ENCODE measurements at places on chromosomes 6 and 20. TPM values are rescaled to one million over a fixed set of nuclear protein-coding genes. Genes with fewer than 3 reads are reported as not detected.

GRCh38 chr6:152195896-152196295 lies 388.4 kb downstream of the ESR1 start:
- no peak for DNase-seq

DNA sequence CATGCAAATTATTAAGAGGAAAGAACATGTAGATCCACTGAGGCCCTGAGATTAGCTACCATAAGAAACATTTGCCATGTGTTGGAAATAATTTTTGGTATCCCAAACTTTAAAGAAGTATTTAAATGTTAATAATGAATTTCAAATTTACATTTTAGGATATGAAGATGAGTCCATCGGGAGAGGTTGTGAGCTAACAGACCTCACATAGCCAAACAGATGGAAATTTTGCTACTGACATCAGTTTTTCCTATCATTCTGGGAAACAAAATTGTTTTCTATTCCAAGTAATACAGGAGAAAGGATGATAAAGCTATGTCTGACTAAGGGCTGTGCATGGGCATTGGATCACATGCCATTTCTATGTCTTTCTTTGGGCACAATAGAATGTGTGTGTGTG lies 809.6 kb downstream of the TENT5A start:
- DNase-seq, result no peak

DNA sequence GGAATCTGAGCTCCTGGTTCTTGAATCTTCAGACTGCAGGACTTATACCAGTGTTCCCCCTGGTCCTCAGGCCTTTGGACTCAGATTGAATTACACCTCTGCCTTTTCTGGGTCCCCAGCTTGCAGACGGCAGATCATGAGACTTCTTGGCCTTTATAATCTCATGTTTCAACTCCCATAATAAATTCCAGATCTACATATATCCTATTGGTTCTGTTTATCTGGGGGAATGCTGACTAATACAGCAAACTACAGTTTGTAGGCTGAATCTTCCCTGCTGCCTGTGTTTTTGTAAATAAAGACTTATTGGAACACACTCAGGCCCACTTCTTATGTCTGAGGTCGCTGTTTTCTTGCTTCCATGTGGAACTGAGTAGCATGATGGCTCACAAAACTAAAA lies 184.7 kb downstream of the HDGFL1 start:
- no peak for DNase-seq

GRCh38 chr20:23063168-23063567 lies 13.7 kb upstream of the THBD start:
- no peak for DNase-seq

- no peak for DNase-seq
These were observed 49.9 kb upstream of the TENT5A start for GRCh38 chr6:81802356-81802755.

- DNase-seq, result no peak
These were observed 1.4 kb downstream of the BMP6 start for GRCh38 chr6:7727086-7727945.

GRCh38 chr6:131937703-131938631 lies 13.2 kb downstream of the CCN2 start:
- no peak for DNase-seq

PGC gene
- not detected for total RNA-seq

GRCh38 chr6:14012313-14013030 lies 87.7 kb downstream of the RNF182 start:
- no peak for DNase-seq

DNA sequence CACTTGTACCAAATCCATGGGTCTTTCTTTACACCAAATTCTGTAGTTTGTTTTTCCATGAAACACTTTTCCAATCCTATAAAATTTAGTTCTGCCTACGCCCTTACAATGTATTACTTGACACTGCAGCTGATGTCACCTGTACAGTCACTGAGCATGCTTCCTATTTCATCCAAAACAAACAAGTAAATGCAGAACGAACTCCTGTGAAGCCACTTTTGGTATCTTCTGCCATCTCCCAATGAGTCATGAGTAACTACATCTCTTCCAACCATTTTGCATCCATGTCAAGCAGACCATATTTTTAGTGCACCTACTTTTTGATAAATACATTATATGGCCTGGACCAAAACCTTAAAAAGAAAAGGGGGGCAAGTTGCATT lies 42.4 kb downstream of the HDDC2 start:
- no peak for DNase-seq

Data from activated T-helper 2 cell treated with anti-CD3 and anti-CD28 coated beads, Interferon-gamma antibody, Interleukin-2, Interleukin-4, amounts not matched to agents 10 μg/mL and 5 μg/mL and 100 μg/mL, durations not matched to agents 14 hours and 24 hours and 36 hours (primary cell).